ENCODE measurements at places on chromosomes 11 and 22.

DNA sequence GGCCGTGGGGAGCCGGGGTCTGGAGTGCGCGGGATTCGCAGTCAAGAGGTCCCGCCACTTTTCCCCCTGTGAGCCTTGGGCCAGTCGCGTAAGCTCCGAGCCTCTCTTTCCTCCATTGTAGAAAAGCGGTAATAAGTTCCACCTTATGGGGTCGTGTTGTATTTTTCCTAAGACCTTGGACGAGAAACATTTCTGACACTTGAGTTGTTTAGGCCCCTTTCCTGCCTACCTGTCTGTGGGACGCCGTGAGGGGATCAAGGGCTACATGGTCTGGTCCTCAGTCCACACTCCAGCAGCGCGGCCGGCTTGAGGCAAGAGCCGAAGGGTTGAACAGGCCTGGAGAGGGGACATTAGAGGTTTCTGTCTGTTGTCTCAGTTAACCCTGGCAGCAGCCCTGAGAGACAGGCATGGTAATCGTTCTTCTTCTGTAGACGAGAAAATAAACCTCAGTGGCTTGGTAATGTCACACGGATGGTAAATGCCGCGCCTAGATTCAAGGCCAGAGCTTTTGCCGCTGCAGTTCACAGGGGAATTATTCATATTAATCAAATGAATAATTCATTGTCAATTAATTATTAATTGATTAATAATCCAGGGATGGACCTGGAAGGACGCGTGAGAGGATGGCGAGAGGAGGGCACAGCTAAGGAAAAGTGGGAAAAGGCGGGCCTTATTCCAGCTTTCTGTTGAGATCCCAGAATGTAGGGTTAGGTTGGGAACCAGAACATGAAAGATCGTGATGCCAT, 545 bp downstream of the FEN1 start:
- no peak for DNase-seq

DNA sequence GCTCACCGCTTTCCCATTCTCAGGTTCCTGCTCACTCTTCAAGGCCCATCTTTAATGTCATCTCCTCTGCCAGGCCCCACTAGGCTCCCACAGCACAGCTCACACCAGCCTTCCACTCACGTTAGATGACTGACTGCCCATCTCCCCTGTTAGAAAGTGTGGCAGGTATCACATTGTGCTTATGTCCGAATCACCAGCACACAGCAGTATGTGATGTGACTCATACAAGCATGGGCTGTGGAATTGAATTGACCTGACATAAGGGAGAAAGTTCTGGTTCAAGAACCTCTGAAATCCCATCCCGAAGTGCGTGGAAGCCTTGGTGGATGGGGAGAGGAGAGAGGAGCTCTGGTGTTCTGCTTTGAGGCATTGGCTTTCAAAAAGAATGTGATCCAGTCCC, 6.5 kb downstream of the VSTM5 start:
- DNase-seq = no peak

GRCh38 chr22:17772958-17773605, 1.2 kb downstream of the BID start:
- DNase-seq = no peak

DNA sequence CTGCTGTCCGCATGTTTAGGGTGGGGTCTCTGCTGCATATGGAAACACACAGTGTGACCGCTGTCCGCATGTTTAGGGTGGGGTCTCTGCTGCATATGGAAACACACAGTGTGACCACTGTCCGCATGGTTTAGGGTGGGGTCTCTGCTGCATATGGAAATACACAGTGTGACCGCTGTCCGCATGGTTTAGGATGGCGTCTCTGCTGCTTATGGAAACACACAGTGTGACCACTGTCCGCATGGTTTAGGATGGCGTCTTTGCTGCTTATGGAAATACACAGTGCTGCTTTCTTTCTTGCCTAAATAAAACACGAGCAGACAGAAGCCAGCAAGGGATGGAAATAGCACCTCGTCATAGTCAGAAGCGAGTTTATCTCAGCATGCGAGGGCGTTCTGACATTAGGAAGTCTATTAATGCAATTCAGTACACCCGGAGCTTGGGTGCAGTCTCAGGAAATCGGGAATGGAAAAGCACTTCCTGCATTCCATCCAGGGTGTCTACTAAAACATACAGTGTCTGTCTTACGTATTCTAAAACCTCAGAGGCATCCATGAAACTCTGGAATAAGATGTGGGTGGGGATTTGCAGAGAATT, 32.6 kb upstream of the TOLLIP start:
- DNase-seq = no peak

DNA sequence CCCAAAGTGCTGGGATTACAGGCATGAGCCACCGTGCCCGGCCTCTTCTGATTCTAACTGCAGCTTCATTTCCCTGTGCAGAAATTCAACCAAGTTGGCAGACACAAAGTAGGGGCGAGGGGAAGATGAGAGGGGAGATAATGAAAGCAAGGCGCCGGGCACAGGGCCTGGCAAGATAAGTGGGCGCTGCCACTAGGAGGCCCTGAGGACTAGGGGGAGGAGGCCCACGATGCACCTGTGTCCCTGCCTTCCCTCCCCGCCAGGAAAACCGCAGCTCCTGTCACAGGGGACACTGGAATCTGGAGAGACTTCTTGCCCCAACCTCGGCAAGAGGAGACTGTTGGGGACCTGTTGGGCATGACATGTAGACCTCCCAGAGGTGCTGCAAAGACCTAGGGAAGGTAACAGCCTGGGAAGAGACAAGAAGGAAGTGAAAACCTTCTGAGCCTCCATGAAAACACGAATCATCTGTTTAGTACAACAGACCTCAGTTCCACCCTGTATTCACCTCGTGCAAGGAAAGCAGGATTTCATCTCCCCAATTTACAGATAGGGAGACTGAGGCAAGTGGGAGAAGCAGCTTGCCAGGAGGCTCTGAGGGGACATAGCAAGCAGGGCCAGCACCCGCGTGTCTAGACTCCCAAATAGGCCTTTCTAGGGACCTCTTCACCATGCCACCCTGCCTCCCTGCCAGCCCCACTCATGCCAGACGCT, 3.1 kb upstream of the LGALS1 start:
- DNase-seq = no peak

GRCh38 chr22:20064140-20064480, 15.9 kb upstream of the DGCR8 start:
- DNase-seq = no peak

GRCh38 chr11:8341996-8342395, 78.3 kb upstream of the LMO1 start:
- DNase-seq = no peak

GRCh38 chr22:19812910-19813309, 41.8 kb downstream of the GNB1L start:
- DNase-seq = no peak

All from NCI-H1048 (cell line).